ENCODE measurements at places on chromosomes 7 and 10.

DNA sequence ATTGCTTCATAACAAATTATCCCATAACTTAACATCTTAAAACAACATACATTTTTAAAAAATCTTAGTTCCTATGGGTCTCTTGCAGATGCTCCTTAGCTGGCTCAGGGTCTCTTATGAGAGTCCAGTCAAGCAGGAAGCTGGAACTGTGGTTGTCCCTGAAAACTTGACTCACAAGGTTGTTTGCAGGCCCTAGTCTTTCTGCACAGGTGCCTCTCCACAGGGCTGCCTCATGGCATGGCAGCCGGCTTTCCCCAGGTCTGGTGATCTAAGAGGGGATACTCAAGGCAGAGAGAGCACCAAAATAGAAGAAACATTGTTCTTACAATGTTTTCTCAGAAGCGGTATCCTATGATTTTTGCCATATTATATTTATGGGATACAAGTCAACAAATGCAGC is 127.1 kb downstream of the CDK14 start:
- no peak for DNase-seq

DNA sequence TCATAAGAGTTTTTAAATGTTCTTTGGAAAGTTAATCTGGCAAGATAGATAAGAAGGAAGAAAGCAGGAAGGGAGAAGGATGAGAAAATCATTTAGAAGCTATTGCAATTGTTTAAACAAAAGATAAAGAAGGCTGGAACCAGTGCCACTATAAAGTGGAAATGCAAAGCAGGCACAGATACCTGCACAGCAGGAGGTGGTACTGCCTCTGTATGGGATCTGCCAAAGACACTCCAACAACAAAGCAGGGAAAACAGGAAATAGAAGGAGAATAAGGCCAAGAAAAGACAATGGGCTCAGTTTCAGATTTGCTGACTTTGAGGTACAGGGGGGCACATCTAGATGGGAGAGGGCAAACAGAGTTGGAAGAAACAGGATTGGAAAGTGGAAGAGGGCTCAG is 138.6 kb downstream of the PPP1R17 start:
- DNase-seq = no peak

DNA sequence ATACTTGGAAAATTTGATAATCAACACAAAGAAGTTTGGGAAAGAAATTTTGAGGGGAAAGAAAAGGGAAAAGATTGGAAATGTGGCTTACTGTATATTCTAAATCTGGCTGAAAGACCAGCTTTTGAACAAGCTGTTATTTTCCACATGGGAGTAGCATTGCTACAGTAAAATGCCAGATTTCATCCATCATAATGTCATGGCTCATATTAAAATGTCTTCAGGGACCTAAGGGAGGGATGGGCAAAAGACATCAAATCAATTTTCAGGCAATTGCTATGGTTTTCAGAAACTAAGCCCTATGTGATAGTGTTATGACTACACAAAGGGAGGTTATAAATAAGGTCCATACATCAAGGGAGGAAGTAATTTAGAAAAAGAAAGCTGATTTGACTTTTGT is 1116.9 kb upstream of the CELF2 start:
- DNase-seq = no peak

DNA sequence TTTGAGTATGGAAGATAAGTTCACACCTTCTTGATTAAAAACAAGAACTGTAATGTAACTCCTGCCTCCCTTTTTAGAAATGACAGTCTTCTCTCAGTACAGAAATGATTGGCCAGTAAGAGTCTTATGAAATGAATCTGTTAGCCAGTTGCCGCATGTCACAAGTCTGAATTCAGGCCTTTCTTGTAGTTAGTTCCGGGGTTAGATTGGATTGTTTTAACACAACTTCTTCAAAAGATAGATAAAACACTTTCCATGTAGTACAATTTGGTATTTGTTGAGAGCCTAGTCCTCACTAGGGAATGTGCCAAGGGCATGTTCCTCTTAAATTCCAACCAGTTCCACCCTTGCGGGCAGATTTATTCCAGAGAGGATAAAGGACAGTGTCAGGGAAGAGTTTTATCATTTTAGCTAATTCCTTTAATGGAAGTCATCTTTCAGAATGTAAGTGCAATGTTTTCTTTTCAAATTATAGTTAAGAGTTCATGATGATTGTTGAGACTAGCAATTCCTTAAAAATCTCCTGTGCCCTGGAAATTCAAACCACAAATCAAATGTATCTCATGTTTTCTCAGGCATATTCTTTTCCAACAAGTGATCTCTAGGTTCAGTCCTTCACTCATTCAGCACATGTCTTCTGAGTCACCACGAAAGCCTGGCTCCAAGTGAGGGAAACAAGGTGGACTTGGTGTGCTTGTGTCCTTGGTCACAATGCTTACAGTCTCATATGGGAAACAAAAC is 4.1 kb downstream of the FHIP2A start:
- peak; percentile 55 for DNase-seq

All from GM12878 (cell line).